ENCODE measurements at places on chromosomes 7 and 10. TPM values are rescaled to one million over a fixed set of nuclear protein-coding genes. Genes with fewer than 3 reads are reported as not detected.

- DNase-seq: no peak
These were observed 232.5 kb upstream of the FZD1 start for GRCh38 chr7:91031757-91032156.

DNA sequence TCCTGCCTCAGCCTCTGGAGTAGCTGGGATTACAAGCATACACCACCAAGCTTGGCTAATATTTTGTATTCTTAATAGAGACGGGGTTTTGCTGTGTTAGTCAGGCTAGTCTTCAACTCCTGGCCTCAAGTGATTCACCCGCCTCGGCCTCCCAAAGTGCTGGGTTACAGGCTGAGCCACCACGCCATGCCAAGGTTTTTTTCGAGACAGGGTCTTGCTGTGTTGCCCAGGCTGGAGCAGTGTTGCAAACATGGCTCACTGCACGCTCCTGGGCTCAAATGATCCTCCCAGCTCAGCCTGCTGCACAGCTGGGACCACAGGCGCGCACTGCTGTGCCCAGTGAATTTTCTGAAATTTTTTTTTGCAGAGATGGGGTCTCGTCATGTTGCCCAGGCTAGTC, 3.3 kb upstream of the SEC31B start:
- DNase-seq: no peak

DNA sequence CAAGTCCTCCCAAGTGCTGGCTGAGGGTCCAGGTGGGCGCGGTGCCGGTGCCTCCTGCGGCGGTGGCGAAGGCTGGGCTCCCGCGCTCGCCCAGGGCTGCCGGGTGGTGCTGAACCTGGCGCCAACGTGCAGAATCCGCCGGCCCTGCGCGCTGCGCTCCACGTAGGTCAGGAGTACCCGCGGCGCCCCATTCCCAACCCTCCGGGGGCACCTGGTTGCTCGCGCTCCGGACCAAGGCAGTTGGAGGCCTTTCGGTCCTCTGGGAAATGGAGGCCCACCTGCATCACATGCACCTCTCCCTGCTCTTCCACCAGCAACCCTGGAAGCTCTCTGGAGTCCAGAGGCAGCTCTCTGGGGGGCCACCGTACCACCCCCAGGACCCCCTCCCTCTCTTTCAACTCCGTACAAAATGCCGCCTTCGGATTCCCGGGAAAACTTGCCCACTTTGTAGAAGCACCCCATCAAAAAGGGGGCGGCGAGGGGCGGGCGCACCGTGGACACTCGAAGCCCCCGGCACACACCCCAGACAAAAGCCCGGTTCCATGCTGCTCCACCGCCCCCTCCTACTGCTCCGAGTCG, 745 bp downstream of the SLC16A9 start:
- peak; percentile 12 for DNase-seq

DNA sequence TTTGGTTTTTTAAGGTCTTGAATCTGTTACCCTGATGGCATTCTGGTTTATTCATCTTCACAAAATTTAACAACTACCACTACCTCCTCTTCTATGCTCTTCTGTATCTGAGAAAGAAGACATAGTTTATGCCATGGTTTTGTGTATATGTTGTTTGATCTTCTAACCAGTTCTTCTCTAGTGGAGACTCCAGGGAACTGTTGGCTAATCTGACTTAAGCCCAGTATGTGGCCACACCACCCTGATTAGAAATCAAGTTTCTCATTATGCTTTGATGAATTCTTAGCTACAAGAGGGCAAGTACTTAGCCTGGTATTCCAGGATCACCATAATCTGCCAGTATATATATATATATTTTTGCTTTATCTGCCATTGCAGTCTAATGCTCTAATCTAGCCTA, 99.5 kb upstream of the MXI1 start:
- no peak for DNase-seq

GRCh38 chr10:11335167-11335652, 276.2 kb downstream of the USP6NL start:
- DNase-seq: no peak

DNA sequence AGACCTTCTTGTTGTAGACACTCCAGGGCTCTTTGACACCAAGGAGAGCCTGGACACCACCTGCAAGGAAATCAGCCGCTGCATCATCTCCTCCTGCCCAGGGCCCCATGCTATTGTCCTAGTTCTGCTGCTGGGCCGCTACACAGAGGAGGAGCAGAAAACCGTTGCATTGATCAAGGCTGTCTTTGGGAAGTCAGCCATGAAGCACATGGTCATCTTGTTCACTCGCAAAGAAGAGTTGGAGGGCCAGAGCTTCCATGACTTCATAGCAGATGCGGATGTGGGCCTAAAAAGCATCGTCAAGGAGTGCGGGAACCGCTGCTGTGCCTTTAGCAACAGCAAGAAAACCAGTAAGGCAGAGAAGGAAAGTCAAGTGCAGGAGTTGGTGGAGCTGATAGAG, 5.5 kb downstream of the GIMAP7 start:
- DNase-seq: peak; percentile 29

DNA sequence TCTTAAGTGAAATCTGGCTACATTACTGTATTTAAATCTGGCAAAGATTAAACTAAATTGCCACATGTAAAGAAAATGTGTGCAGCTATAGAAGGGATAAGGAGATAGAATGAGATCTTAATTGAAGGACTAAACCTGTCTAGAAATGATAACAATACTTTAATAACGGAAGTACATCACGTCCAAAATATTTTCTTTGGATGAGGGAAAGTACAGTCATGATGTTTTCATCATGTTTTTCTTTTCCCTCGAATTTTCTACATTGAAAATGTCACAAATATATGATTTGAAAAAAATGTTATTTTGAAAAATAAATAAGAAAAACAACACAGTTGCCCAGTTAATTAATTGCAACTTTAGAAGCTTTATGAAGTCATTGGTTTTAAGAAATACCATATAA, 143.9 kb downstream of the ETV1 start:
- no peak for DNase-seq

GRCh38 chr10:63798599-63799498, 277.6 kb downstream of the REEP3 start:
- no peak for DNase-seq

DNA sequence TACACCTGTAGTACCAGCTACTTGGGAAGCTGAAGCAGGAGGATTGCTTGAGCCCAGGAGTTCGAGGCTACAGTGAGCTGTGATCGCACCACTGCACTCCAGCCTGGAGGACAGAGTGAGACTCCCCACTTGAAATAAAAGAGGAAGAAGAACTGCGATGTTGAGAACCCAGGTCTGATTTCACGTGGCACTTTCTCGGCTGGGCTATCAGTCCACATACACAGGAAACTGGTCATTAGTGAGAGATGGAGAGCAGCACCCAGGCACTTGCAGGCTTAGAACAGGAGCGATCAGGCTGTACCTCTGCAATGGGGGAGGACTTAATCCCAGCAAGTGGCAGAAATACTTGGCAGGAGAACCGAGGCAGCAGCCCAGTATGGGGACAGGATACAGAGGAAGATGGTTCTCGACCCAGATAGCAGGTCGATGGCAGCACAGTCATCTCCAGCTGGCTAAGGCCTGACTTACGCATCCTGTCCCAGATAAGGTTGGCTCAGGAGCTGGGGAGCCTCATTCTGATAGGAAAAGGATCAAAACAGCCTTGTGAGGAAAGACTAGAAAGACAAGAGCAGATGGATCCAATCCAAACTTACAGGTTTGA, 487.7 kb upstream of the AUTS2 start:
- no peak for DNase-seq

DNA sequence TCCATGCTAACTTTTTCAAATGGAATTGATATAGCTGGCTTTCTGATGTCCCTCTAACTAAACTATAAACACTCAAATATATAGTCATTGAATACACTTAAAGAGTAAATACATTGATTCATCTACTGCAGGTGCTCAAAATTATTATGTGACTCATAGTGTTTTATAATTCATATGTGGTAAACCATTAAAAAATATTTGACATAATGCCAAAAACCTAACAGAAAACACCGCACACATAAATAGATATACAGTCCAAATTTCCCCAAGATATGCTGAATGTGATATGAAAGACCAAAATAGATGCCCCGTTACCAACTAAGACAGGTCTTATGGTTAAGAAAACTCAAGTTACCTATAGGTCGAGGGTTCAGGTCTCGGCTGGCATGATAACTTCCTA, 171.7 kb upstream of the SEMA3E start:
- DNase-seq: no peak

GRCh38 chr10:32167450-32167849, 111.2 kb upstream of the KIF5B start:
- no peak for DNase-seq

DNA sequence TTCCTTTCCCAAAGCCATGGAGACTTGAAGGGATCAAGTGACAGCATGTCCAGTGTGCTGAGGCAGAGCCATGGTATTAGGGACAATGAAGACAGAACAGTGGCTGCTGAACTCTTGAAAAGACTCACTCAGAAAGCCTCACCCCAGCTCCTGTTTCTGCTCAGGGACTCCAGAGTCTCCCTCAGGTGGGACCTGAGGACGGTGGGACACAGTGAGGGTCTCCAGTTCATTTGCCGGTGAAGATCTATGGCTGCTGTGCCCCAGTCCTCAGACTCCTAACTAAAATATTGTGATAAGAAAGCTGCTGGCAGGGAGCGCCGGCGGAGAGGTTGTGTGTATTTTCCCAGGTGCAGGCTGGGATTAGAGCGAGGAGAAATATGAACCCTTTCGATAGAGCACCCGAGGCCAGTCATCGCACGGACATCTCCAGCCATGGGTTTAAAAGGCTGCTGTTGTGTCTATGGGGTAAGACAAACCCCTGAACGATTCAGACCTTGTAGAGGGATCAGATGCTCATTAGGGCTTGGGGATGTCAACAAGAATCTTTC, 57.2 kb downstream of the C7orf25 start:
- no peak for DNase-seq

- no peak for DNase-seq
These were observed 651.6 kb upstream of the IGFBP3 start for GRCh38 chr7:46572691-46573090.

DNA sequence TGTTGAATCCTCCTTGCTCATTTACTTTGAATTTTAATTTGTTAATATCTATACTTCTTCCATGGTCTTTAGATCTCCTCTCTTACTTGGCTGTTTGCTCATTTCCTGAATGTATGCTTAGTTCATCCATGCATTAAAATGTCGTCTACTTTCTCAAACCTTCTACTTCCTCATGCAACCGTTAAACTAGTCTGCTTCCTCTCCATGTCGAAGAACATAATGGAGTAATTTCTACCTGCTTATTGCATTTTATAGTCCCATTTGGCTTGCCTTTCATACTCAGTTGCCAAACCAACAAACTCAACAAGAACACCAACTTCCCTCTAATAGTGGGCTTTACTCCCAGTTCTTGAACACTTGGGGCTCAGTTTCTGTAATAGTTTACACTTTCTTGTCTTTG, 43.8 kb upstream of the SEMA3D start:
- no peak for DNase-seq

GRCh38 chr7:139733751-139734150, 44.0 kb downstream of the HIPK2 start:
- DNase-seq: no peak

DNA sequence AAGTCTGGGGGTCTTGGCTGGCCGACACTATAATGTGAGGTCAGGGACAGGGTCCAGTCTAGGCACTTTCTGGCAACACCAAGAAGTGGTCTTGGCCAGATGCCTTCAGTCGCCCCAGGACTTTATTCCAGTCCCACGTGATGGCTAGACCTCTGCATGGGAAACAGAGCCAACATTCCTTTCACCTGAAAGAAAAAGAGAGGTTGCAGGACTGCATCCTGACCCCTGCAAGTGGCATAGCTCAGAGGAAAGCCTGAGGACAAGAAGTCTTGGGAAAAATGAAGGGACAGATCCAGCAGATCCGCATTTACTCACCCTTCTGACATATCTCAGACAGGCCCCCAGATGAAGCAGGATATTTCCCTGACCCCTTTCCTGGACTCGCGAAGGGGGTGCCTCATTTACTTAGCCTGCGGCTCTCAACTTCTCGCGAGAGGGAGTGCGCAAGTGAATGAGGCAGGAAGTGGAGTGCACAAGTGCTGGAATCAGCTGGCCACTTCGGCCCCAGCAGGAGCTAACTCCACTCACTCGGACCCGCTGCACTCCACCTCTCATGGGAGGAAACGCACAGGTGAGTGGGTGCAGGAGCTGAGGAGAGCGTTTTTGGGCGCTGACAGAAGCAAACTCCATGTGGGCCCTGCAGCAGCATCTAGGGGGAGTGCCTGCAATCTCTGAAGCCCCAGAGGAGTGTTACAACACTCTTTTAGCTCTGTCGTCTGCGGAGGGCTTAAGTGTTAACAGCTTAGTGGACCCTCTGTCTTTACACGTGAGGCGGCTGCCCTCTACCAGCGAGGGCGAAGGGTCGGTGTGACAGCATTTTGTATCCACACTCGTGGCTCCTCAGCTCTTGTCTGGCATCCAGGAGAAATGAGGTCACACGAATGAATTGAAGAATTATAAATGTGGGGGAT, 916.2 kb upstream of the GHITM start:
- no peak for DNase-seq

The LRGUK gene
- 0.19 TPM for total RNA-seq

The PTF1A gene
- total RNA-seq: not detected

The COL17A1 gene
- total RNA-seq: not detected

The SLC26A3 gene
- total RNA-seq: not detected

The TEX36 gene
- not detected for total RNA-seq

The CYP2C18 gene
- 3.1 TPM for total RNA-seq

The ADCY1 gene
- 58.9 TPM for total RNA-seq

The PON1 gene
- not detected for total RNA-seq
